ENCODE measurements at places on chromosomes 1 and 21.

DNA sequence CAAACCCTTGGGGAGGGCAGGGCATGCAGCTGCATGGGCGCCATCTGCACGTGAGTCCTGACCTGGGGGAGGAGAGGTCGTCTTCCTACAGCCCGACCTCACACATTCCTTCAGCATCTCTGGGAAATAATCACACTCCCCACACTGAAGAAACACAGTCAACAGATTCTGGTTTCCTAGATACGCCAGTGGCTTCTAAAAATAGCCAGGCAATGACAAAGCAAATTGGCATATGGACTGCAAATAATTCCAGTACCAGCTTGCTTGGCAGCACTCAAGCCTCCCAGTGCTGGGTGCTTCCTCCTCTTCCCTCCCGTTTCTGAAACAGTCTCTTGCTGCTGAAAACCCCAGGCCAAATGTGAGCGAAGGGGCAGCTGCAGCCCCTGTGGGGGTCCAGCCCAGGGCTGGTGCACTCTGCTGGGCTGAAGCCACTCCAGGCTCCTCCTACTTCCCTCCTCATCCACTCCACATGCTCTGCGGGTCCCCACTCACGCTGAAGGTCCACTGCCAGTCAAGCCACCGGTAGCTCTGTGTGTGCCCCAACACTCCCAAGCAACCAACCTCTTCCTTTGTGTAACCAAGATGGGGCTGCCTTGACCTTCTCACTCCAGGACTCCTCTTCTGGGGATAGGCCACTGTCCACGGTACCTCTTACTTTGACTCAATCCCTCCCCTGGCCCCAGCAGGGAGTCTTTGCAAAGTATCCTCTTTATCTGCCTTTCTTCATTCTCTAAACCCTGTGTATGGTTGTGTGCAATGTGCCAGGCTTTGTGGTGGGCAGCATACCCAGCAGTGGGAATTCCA is 69.0 kb downstream of the KCND3 start:
- no peak for DNase-seq

- no peak for DNase-seq
Measured at GRCh38 chr1:230197644-230198567, 130.9 kb downstream of the GALNT2 start.

DNA sequence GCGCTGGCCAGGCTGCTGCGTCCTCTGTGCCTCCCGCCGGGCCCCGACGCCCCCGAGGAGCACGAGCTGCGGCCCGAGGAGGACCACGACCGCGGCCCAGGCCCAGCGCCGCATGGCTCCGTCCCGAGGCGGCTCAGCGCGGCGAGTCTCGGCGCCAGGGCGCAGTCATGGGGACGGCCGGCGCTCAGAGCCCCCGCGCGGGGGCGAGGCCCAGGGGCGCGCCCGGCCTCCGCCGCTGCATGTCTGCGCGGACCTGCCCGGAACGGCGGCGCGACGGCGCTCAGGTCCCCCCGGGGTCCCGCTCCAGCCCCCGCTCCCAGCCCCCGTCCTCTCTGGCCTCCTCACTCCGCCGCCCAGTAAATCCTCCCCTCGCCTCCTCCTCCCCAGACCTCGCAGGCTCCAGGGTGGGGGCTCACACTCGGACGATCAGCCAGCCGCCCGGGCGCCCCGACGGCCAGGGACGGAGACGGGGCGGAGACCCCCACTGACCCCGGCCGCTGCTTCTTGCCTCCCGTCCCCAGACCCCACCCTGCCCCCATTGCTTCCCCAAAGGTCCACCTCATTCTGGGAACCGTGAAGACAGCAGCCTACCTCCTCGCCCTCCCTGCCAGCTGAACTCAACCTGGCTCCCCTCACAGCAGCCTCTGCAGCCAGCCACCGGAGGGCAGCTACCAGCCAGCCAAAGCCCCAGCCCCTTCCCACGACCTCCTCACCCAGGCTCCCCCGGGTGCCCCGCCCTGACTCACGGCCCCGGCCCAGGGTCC is at the start of gene C1QTNF12:
C1QTNF12 (minus strand) TSS at position 146 of the 764 bp plus-strand sequence; CDS start at position 114, 32 bp downstream.
- DNase-seq = peak; percentile 92

- no peak for DNase-seq
Measured at GRCh38 chr1:208510192-208510952, 266.2 kb upstream of the PLXNA2 start.

- no peak for DNase-seq
Measured at GRCh38 chr1:95004013-95004412, 68.7 kb downstream of the ALG14 start.

DNA sequence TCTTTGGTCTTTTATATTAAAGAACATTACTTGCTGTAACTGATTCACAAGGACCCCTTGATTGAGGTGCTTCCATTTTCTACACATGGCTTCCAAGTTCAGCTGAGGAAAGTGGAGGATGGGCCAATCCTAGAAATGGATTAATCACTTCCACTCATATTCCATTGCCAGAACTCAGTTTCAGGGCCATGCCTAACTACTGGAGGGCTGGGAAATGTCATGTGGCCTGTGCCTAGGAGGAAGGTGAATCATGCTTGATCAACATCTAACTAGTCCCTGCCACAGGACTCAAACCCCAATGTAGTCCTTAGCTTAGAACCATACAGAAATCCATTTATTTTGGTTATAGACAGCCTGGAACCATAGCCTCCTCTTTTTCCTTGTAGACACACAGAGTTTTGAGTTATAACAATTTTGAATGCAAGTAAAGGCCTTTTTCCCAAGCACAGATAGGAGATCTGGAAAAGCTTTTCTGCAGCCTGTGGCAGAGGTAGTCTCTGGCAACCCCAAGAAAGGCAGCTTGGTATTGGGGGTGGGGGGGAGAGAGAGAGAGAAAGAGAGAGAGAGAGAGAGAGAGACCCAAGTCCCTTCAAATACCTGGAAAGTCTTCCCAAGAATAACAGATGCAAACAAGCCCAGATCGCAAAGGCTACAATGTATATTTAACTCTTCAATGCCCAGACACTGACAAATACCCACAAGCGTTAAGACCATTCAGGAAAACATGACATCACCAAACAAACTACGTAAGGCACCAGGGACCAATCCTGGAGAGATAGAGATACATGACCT is 12.5 kb downstream of the MAST2 start:
- DNase-seq = no peak

DNA sequence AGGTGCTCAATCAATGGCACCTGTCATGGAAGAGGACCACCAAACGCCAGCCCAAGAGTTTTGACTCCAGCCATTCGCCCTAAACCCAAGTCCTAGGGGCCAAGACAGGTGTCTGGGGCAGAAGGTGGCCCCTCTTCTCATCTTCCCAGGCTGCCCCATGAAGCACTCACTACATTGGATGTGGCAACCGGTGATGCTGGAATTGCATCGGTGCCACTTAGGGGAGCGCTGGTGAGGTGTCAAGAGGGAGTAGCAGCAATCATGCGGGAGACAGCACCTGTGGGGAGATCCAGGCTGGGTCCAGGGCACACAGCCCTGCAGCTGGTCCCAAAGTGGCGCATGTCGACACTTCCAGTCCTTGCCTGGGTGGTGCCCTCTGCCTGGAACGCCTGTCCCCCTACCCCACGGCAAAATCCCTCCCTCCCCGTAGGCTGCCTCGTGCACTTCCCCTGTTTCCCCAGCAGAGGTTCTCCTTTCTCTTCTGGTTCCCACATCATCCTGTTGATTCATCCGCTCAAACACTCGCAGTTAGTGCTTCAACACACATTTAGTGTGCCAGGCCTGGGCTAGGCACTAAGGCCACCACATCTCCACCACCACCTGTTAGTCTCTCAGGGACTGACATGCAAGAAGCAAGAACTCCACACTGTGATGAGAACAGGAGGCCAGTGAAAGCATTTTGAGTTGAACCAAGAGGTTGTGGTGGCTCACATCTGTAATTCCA is 18.5 kb downstream of the PLA2G2D start:
- peak; percentile 87 for DNase-seq

DNA sequence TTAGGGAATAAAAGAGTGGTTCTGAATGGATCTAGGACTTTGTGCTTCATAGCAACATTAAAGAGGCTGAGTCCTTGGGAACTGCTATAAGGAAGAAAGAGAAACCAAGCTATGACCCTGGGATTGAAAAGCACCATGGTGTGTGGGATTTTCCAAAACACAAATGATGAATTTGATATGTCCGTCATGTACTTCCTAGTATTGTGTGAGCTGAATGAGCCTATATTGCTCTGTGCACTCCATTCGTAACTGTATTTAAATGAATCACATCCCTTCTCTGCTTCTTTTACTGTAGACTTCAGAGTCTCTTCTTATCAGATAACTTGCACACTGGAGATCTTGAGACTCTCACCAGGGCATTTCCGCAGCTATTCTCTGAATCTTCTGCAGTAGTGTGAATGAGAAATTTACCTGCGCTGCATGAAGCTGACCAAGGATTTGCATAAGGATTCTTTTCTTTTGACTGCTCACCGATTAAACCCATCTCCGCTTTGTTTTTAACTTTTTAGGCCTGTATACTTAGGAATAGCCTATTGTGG is 23.1 kb upstream of the OR10J4 start:
- peak; percentile 2 for DNase-seq

DNA sequence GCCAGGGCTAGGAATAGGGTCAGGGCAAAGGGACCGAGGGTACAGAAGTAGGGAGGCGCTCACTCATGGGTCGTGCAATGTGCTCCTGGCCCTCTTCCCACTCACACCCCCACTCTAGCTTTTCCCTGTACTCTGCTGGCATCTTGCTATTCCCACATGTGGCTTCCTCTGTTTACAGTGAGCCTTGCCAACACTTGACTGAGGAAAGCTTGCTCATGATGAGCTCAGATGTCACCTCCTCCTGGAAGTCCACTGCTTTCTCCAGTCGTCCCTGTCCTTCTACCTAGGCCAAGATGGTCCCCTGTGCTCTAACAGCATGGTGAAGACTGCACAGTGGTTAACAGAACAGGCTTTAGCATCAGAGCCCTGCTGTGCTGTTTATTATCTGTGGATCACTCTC is 8.0 kb upstream of the RIMS3 start:
- DNase-seq = no peak

GRCh38 chr1:15214527-15214926 is 32.5 kb upstream of the FHAD1 start:
- no peak for DNase-seq

- no peak for DNase-seq
Measured at GRCh38 chr1:208756339-208756981, 512.3 kb upstream of the PLXNA2 start.

DNA sequence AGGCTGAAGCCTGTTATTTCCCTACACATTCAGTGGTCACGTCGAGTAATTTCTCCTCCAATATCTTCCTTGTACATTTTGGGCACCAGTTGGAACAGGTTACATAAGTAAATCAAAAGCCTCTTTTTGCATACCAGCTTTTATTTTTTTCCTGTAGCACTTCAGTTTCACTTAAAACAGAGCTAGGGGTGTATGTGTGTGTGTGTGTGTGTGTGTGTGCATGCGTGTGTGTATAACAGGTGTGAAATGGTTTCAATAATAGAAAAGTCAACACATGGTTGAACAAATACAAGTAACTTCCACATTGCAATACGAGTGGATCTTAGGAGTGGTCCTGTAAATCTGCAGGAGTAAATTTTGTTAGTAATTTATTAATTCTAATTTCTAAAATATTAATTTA is 3.0 kb upstream of the MAN1A2 start:
- no peak for DNase-seq

- no peak for DNase-seq
Measured at GRCh38 chr1:170009551-170009950, 64.9 kb downstream of the KIFAP3 start.

DNA sequence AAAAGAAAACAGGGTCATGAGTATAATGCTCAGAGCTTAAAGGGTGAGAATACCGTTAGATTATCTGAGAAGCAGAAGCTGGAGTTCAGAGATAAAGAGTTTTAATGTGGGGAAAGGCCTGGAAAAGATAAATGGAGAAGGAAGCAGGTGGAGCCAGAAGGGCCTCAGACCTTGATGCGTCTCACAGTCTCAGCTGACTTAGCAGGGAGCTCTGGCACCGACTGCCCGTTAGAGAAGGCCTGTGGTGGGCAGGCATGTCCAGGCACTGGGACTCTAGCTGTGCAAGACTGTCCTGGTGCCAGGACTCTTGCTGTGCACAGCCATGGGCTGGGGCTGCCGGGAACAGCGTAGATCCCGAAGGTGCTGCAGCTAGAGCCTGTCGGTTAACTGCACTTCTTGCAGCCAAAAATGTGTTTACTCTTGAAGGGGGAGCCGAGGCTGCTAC is 3.8 kb upstream of the SLAMF9 start:
- no peak for DNase-seq

DNA sequence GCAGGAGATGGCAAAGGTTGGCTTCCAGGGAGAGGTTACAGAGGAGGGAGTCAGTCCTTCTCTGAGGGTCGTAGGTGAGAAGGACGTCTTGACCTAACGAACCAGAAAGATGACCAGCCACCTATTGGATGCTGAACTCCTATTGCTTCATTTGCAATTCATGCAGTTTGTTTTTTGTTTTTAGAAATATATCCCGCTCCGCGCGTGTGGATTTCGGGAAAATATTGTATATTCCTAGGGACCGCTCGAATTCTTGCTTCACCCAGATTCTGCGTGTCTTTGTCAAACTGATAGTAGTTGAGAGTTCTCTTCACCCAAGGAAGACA is 564 bp downstream of the DISP1 start:
- no peak for DNase-seq

- DNase-seq = no peak
Measured at GRCh38 chr1:162552684-162553252, 8.8 kb upstream of the UAP1 start.

DNA sequence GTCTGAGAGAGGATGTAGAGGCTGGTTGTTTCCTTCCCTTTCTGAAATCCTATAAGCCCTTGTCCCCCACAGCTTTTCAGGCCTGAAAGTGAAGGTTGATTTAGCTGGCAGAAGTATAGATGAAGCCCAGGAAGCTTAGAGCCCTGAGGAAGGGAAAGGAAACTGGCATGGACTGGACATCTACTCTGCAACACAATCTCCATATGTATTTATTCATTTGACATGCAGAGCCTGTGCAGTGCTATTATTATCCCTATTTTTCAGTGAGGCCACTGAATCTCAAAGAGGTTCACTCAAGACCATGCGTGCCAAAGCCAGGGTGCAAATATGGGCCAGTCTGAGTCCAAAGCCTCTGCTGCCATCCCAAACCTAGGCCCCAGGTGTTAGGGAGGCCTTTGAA is 78.5 kb upstream of the KCND3 start:
- DNase-seq = no peak

DNA sequence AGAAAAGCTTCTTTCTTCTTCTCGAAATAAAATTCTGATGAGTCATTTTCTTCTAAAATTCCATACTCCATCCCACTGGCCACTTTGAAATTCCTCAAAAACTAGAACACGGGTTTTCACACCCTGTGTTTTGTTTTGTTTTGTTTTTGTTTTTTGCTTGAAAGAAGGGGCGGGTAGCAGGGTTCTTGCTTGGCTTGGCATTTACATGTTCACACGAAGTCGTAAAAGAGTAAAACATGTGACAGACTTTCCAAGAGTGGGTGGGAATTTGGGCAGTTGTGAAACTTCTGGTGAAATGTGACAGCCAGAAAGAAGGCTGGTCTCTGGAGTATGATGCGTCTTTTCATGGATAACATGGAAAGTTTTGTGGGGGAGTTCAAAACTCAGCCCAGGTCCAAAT is 47.1 kb upstream of the FMN2 start:
- DNase-seq = no peak

Data from H7 (cell line).